Smooth muscle cell of the pulmonary artery (primary cell): ENCODE measurements at places on chromosomes 1 and 21. TPM values are rescaled to one million over a fixed set of nuclear protein-coding genes. Genes with fewer than 3 reads are reported as not detected.

Gene NOS1AP
- total RNA-seq = 0.20 TPM in 1 of 2 replicates, not detected in the other

Gene PPP1R8
- total RNA-seq = 43.7 and 47.8 TPM in 2 replicates

Gene IL19
- not detected in 2 replicates for total RNA-seq

Gene ETV3L
- total RNA-seq = not detected in 2 replicates

Gene BEST4
- 0.07 and 0.20 TPM in 2 replicates for total RNA-seq

Gene OSCP1
- 8.6 and 10.1 TPM in 2 replicates for total RNA-seq

Gene ALPL
- 0.36 and 2.1 TPM in 2 replicates for total RNA-seq

Gene G0S2
- total RNA-seq = 7.8 and 22.4 TPM in 2 replicates

Gene SYT11
- total RNA-seq = 82.2 and 88.3 TPM in 2 replicates

Gene AADACL4
- total RNA-seq = not detected in 2 replicates

Gene VWA5B1
- not detected in 2 replicates for total RNA-seq

Gene AGMAT
- 0.52 and 1.5 TPM in 2 replicates for total RNA-seq
